CMK (cell line): ENCODE measurements at places on chromosomes 6 and 20.

- DNase-seq: no peak
These were observed 254.1 kb downstream of the PRL start for GRCh38 chr6:22042706-22043105.

GRCh38 chr20:62080249-62080990, 14.7 kb upstream of the TAF4 start:
- DNase-seq: no peak

DNA sequence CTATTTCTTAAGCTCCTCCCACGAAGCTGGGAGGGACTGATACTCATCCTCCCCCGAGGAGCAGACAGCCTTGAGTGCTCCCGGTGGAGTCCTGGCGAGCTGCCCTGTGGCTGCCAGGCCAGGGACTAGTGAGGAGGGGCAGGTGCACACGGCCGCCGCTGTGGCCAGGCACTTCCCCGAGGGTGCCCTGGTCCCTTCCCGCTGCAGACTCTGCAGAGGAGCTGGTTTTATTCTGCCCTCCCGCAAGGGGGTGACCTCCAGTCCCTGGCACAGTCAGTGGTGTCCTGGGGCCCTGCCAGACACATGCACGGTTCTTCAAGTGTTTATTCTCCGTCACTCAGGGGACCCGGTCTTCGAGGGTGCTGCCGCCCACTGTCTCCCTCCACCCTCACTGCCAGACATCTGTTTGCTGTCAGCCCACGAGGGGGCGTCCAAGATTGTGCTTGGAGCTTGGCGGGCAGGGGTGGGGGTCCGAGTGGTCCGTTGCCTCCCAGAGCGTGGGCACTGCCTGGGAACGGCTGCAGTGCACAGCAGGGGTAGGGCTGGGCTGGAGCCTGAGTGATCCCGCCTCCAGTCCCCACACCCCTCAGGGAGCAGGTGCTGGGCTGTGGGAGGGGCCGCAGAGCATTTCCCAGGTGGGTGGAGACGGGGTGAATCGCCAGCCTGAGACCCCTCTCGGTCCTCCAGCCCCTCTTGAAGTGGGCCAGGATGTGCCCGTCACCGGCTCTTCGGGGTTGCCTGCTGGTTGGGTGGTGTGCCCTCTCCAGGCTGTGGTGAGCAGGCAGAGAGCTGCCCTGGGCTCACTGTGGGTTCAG, 3.1 kb upstream of the CABLES2 start:
- DNase-seq: peak; percentile 51

- no peak for DNase-seq
These were observed 84.9 kb upstream of the TMEM181 start for GRCh38 chr6:158474961-158475343.

GRCh38 chr20:62918147-62918546, 8.2 kb downstream of the DIDO1 start:
- no peak for DNase-seq

DNA sequence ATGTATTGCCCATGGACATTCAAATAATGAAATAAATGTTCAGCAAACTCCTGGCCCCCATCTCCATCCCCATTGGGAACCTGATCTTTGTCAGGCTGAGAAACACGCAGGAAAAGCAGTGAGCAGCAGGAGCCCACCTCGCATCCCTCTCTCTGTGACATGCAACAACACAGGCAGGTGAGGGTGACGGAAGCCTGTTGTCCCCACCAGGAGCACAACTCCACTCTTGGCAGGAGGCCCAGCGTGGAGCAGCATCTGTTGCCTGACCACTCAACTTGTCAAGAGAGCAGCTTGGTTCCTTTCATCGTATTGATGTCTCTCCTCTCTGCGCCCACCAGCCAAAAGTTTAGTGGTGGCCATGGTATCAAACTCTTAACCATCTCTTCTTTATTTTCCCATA, 586.9 kb upstream of the ARID1B start:
- DNase-seq: no peak

DNA sequence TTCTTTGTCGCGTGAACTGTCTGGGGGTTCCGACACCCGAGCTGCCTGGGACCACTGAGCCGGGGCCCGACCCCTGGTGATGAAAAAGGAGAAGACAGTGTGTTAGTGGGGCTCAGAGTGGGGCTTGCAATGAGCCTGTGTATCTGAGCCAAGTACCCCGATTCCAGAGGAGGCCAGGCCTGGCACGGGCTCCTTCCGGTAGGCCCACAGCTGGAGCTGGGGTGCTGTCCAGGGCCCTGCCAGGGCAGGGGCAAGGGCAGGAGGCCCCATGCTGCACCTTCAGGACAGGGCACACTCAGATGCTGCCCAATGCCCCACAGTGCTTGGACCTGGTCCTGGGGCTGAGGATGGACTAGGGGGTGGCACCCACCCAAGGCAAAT, 89.4 kb downstream of the TAF4 start:
- DNase-seq: no peak

DNA sequence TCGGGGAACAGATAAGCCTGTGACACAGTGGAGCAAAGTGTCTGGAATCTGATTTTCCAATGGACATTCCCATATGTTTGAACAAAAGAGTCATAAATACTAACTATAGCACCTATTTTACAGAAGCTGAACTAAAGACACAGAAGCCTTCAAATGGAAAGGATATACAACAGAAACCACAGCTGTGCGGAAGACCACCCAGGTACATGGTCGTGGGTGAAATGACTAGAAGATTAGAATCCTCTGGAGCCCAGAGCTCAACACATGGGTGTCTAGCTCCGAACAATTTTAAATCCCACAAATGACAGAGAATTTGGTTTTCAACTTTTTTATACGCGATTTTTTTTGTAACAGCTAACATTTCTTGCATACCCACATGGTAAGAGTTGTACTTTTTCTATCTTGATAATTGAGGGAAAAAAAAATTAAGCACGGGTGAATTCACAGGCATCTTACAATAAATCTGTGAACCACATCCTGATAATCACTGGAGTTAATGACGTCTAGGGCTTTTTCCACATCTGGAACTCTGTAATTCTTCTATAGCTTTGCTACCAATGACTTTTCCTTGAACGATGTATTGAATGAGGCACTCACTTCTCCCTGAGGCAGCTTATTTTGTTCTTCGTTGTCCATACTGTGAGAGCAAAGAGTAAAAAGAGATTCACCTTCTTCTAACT, 271.1 kb upstream of the AGPAT4 start:
- DNase-seq: no peak

- DNase-seq: no peak
These were observed 548.9 kb downstream of the QKI start for GRCh38 chr6:163963205-163964120.

DNA sequence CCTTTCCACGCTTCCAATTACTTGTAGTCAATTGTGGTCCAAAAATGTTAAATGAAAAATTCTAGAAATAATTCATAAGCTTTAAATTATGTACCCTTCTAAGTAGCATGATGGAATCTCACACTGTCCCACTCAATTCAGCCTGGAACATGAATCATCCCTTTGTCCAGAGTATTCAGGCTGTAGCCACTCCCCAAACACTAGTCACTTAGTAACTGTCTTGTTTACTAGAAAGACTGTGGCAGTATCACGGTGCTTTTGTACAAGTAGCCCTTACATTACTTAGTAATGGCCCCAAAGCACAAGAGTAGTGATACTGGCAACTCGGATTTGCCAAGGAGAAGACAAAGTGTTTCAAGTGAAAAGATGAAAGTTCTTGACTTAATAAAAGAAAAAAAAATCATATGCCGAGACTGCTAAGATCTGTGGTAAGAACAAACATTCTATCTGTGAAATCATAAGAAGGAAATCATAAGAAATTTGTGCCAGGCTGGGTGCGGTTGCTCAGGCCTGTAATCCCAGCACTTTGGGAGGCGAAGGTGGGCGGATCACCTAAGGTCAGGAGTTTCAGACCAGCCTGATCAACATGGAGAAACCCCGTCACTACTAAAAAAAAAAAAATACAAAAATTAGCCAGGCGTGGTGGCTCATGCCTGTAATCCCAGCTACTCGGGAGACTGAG, 168.5 kb upstream of the SIM1 start:
- DNase-seq: no peak

DNA sequence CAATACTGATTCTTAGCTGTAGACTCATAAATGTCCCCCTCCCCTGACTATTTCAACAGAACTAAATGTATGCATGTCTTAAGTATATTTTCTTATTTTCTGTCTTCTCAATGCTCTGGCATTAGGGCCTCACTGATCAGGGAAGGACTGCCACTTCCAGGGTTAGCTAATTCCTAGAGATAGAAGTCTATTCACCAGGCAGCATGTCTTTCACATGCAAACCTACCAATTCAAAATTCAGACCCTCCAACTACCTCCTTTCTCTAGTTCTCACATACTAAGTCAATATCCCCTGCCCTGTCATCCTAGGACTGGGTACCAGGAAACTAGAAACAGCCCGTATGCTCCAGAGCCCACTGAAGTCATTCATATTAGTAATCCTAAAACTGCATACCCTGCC, 132.3 kb downstream of the RALGAPA2 start:
- no peak for DNase-seq

GRCh38 chr6:125432963-125433362, 131.2 kb upstream of the HDDC2 start:
- DNase-seq: no peak

DNA sequence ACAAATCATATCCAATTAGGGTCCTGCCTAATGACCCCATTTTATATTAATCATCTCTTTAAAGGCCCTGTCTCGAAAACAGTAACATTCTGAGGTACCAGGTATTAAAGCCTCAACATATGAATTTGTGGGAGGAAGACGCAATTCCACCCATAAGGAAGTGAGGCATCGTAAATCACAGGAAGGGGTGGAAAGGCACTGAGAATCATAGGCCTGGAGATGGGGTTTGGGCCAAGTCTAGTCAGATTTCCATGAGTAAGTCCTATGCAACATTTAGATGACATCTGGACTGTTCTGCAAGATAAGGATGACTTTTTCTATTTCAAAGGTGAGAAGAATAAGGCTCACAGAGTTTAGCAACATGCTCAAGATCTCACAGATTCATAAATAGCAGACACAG, 534.0 kb downstream of the KHDRBS2 start:
- DNase-seq: no peak

- no peak for DNase-seq
These were observed 333.0 kb downstream of the CD83 start for GRCh38 chr6:14450578-14450977.

- no peak for DNase-seq
These were observed 7.3 kb downstream of the AIG1 start for GRCh38 chr6:143068001-143068400.

DNA sequence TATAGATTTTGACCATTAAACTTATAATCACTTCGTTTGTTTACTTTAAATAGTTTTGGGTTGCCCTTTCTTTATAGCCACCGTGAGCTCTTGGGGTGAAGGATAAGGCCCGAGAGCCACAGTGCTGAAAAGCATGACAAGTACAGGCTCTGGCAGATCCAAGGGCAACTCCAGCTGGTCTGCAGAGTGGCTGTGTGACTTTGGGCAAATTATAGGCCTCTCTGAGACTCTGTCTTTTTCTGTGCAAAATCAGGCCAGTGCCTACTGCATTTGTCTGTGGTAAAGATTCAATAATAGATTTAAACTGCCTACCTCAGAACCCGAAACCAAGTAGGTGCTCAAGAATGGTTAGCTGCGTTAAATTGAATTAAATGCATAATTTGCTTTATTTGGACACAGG, 511.3 kb downstream of the QKI start:
- no peak for DNase-seq

- no peak for DNase-seq
These were observed 8.4 kb upstream of the NSFL1C start for GRCh38 chr20:1474817-1475603.

DNA sequence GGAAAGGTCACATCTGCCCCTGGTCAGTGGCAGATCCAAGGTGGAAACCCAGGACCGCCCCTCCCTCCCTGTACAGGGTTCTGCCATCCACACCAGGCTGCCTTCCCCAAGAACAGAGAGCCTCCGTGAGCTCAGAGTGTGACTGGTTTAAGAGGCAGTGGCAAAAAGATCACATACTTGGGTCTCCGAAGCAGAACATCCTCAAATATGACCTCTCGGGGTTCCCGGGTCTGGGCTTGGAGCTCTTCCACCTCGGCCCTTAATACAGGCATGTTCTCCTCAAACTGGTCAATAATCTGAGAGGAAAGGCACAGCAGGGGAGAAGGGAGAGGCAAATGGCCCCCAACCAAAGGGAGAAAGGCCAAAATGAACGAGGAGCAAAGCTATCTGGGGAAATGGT, 14.8 kb downstream of the C20orf96 start:
- DNase-seq: no peak

DNA sequence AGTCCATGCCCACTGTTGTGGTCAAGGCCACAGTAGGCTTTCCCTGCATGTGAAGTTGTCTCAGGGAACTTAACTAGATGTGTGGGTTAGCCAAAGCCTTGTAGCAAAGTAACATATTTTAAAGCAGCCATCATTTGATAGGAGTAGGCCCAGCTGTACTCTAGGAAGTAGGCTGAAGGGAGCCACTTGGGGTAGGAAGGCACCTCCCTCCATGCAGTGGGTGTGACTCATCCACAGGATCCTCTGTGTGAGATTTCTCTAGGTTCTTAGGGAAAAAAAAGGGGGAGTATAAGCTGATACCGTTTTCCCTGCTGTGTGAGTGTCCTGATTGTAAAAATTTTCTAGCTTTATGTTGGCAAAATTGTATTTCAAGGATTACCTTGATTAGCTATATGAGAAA, 44.7 kb downstream of the VAPB start:
- DNase-seq: no peak

DNA sequence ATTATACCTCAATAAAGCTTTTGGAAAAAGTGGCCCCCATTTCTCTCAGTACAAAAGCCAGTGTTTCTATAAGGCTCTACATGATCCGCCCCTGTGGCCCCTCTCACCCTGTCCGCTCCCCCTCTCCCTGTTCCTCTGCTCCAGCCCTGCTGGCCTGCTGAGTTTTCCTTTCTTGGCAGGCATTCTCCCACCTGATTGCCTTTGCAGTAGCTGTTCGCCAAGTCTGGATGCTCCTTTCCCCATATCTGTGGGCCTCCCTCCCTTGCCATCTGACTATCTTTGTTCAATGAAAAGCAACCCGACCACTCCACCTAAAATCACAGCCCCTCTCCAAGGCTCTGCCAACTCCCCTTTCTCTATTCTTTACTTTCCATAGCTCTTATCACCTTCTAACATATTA, 33.2 kb downstream of the CDH22 start:
- DNase-seq: no peak

GRCh38 chr6:6026513-6027205, 19.9 kb upstream of the NRN1 start:
- no peak for DNase-seq
